ENCODE measurements at places on chromosomes 4 and X. TPM values are rescaled to one million over a fixed set of nuclear protein-coding genes. Genes with fewer than 3 reads are reported as not detected.

The FAM9C gene
- total RNA-seq: not detected

The CT47A1 gene
- total RNA-seq: not detected

The GAGE12J gene
- total RNA-seq: not detected

The LEF1 gene
- total RNA-seq: 2.4 TPM

The CXCL10 gene
- total RNA-seq: 1.7 TPM
